Esophagus squamous epithelium (tissue), 5 donors: ENCODE measurements at places on chromosomes 7 and 10.

DNA sequence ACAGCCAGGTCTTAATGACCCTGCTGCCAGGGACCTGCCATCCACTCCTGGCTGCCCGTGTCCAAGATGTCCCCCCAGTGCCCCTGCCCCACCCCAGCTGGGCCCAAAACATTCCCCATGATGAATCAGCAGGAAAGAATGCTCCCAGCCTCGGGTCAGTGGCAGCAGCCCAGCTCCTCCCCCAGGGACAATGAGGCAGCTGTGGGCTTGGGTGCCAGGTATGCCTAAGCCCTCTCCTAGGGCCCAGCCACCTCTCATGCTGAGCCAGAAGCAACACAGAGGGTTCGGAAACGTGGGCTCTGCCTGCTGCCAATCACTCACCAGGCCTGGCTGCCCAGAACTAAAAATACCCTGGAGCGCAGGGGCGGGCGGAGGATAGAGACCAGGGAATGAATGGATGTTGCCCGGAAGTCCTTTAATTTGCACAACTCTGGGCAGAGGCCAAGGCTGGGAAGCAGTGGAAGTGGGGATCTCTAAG lies 1.5 kb upstream of the LOXL4 start:
- no peak overlapping the region for H3K27ac ChIP-seq
- no peaks in the 10 kb centered on the region for H3K36me3 ChIP-seq
- H3K4me1 ChIP-seq, result peaks cover 54% of the 10 kb centered on the region
- no peak overlapping the region for H3K4me3 ChIP-seq

GRCh38 chr10:122468926-122469781 lies 7.8 kb downstream of the HTRA1 start:
- H3K36me3 ChIP-seq, result no peaks in the 10 kb centered on the region
- H3K4me1 ChIP-seq, result peaks cover 11% of the 10 kb centered on the region
- no peak for DNase-seq
- no peak overlapping the region for H3K4me3 ChIP-seq

DNA sequence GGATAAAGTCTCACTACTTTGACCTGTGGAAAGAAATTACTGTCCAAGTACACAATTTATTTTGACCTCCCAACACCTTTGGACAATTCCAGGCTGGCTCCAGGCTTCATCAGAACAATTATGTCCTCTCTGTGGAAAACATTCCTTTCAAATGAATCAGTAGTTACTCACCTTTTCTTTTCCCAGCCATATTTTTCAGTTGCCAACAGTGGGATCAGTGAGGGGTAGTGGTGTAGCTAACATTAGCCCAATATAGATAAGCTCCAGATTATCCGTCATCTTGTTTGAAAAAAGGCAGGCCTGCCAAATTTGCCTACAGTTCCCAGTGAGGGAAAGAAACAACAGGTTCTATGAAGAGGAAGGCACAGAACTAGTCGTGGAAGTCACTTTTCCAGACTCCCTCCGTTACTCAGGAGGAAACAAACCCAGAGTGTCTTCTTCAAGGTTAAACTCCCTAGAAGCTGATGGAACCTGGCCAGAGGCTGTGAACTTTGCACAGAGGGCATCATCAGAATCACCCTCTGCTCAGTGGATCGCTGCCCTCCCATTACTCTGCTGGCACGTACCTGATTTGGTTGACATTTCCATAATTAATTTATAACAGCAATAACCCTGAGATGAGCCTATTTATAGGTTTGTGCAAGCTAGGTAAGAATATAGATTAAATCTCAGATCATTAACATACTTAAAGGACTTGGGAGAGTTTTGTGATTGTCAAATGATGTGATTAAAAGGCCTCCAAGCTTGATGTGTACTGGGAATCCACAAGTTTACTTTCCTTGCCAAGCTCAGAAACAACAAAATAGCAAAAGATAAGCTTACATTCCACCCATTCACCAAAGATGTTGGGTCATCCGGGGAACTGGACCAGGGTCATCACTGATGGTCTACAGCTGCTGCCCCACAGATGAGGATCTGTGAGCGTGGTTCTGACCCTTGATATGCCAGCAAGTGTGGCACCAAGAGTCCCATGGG lies 654.6 kb upstream of the GALNT17 start:
- H3K27me3 ChIP-seq, result no peaks in the 10 kb centered on the region
- H3K36me3 ChIP-seq, result no peaks in the 10 kb centered on the region
- no peak overlapping the region for H3K4me3 ChIP-seq
- H3K27ac ChIP-seq, result no peak overlapping the region
- DNase-seq, result no peak

DNA sequence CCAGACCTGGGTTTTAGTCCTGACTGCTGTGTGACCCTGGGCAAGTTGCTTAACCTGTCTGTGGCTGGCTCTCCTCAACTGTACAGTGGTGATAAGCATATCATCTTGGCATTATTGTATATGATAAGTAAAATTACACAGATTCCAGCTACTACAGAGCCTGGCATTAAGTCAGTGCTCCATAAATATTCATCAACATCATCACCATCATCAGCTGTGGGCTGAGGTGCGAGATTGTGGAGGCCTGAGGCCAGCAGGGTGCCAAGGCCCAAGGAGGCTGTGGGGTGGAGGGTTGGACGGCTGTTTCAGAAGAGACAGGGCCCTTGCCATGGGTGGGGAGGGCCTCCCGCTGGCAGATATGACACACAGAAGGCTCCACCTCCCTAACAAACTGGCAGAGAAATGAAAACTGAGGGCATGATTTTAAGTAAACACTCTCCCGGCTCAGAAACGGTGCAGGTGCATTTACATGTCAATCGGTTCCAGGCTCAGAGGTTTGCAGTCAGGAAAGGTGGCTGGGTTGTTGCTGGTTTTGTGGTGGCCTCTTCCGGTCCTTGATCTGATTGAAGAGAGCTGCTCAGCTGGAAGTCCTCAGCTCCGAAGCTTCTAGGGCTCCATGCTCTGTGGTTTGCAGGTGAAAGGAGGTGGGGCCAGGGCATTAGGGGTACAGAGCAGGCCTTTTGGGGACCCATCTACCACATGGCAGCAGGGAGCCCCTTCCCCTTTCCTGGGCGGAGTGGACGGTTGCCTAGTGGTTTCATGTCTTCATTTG lies 10.2 kb downstream of the CRYGN start:
- no peaks in the 10 kb centered on the region for H3K27me3 ChIP-seq
- H3K36me3 ChIP-seq, result no peaks in the 10 kb centered on the region
- peaks cover 6% of the 10 kb centered on the region for H3K4me1 ChIP-seq
- peak overlapping the region; percentile 85 for H3K27ac ChIP-seq
- no peak for DNase-seq

GRCh38 chr10:132551808-132552130 lies 14.2 kb downstream of the INPP5A start:
- H3K36me3 ChIP-seq, result no peaks in the 10 kb centered on the region
- DNase-seq, result no peak
- no peak overlapping the region for H3K27ac ChIP-seq

- no peaks in the 10 kb centered on the region for H3K27me3 ChIP-seq
- peaks cover 9% of the 10 kb centered on the region for H3K4me1 ChIP-seq
- no peak overlapping the region for H3K4me3 ChIP-seq
Observed at GRCh38 chr7:116583653-116584052, 58.8 kb downstream of the CAV1 start.

DNA sequence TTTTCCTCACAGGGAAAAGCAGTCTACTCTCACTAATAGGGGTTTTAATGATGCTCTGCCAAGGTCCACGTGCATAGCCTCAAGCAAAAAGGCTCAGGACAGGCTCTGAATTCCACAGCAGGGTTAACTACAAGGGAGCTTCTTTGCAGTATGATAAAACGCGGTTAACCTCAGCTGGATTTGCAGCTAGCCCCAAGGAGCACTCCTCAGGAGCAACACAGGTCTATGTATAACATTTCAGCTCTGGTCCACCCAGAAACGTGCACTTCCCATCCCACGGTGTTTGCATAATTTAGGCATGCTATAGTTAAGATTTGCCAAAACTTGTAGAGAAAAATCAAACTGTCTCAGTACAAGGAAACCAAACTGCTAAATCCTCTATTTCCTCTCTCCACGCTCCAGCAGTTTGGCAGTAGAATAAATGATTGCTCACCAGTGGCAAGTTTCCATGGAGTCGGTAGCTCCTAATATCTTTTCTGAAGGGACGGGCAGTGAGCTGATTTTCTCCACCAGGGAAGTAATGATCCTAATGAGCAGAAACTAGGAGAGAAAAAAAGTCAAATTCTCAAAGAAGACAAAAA lies 13.1 kb upstream of the ASB4 start:
- H3K27me3 ChIP-seq, result no peaks in the 10 kb centered on the region
- no peaks in the 10 kb centered on the region for H3K36me3 ChIP-seq
- no peak for DNase-seq
- no peak overlapping the region for H3K27ac ChIP-seq

DNA sequence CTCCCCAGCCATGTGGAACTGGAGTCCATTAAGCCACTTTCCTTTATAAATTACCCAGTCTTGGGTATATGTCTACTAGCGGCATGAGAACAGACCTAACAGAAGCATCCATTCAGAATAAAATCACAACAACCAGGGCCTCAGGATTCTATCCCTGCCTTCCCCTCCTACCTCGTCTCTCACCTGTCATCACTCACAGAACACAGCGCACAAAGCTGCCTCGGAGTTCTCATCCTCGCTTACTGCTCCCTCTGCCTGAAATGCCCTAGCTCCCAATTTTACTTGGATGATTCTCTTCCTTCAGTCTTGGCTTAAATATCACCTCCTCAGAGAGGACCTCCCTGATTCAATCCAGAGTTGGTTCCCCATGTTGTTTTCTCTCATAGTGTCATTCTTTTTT lies 70.7 kb upstream of the AFAP1L2 start:
- H3K27me3 ChIP-seq, result no peaks in the 10 kb centered on the region
- no peak overlapping the region for H3K4me3 ChIP-seq

- no peaks in the 10 kb centered on the region for H3K27me3 ChIP-seq
- H3K27ac ChIP-seq, result no peak overlapping the region
- no peak overlapping the region for H3K4me3 ChIP-seq
- no peak for DNase-seq
Observed at GRCh38 chr7:158527915-158528502, 59.6 kb downstream of the PTPRN2 start.

DNA sequence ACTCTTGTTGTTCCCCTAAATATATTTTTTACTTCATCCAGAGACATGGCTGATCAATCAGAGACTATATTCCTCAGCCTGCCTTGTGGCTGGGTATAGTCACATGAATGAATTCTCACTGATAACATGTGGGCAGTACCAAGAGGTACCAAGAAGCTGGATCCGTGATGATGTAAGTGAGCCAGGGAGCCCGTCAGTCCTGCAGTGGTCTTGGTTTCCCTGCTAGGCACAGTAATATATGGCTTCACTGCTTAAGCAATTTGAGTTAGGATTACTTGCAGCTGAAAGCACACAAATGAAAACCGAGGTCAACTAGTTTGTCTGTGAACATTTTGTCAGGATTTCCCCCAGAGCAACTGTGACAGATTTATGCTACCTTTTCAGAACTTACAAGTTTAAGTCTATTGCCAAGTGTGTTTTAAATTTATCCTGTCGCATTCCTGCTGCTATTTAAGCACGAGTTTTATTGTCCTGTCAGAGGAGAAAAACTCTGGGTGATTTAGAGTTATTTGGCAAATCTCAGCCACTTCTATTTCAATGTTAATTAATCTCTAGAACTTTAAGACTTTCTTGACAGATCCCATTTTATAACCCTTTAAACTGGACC lies 381.8 kb downstream of the PHF14 start:
- H3K27me3 ChIP-seq, result no peaks in the 10 kb centered on the region
- no peak overlapping the region for H3K27ac ChIP-seq
- H3K4me1 ChIP-seq, result no peaks in the 10 kb centered on the region
- H3K36me3 ChIP-seq, result no peaks in the 10 kb centered on the region

DNA sequence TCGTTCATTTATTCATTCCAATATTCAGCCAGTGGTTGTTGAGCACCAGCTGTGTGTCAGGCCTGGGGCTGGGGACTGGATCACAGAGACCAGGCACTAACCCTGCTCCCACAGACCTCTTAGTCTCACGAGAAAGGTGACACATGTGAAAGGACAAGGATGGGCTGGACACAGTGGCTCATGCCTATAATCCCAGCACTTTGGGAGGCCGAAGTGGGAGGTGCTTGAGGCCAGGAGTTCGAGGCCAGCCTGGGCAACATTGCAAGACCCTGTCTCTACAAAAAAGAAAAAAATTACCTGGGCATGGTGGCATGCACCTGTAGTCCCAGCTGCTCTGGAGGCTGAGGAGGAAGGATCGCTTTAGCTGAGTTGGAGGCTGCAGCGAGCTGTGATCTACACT lies 105.9 kb upstream of the SDK1 start:
- H3K36me3 ChIP-seq, result no peaks in the 10 kb centered on the region
- no peaks in the 10 kb centered on the region for H3K27me3 ChIP-seq
- DNase-seq, result no peak

DNA sequence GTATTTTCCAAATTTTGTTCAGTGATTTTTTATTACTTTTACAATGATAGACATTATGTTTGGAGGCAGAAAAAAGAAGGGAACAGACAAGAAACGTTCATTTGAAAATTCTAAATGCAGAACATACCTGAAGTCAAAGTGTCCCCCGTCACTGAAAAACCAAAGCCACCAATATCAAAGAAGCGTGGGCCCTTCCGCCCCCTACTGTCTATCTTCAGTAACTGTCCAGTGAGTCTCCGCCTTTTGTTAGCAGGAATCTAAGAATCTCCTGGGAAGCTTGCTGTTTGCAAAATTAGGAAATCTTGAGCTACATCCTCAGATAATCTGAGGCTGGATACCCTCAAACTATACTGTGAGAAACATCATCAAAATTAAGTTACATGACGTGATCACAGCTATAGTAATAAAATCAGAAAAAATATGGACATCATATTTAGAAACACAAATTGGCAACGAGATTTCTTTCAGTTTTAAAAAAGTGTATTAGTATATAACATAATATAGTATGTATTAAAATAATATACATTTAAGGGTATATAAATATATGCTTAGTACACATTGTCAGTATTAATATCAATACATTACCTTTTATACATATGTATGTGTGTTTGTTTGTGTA lies 169.3 kb upstream of the AKR1E2 start:
- H3K27me3 ChIP-seq, result no peaks in the 10 kb centered on the region
- no peak overlapping the region for H3K4me3 ChIP-seq
- peaks cover 2% of the 10 kb centered on the region for H3K4me1 ChIP-seq

GRCh38 chr7:38335128-38335491 lies 61.7 kb upstream of the TARP start:
- H3K27ac ChIP-seq, result no peak overlapping the region
- no peaks in the 10 kb centered on the region for H3K27me3 ChIP-seq
- no peaks in the 10 kb centered on the region for H3K36me3 ChIP-seq
- peak overlapping the region; percentile 0 for H3K4me3 ChIP-seq

GRCh38 chr10:104844073-104844472 lies 203.0 kb downstream of the SORCS3 start:
- H3K4me3 ChIP-seq, result no peak overlapping the region
- no peaks in the 10 kb centered on the region for H3K36me3 ChIP-seq
- no peak for DNase-seq
- no peaks in the 10 kb centered on the region for H3K4me1 ChIP-seq
- no peak overlapping the region for H3K27ac ChIP-seq
- no peaks in the 10 kb centered on the region for H3K27me3 ChIP-seq

DNA sequence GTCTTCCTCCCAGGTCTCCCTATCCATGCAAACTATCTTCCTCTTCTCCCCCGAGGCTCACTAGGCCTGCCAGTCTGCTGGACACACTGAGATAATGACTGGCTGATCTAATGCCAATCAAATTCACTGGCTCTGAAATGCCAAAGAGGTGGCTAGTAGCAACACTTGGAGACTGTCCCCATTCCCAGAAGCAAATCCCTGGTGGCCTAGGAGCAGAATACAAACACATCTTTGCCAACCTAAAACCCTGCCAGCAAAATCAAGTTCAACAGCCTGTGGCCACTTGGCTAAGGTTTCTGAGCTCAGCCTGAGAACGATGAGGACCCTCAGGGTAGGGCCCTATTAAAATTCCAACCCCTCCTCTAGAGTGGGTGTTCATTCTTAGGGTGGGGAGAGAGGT lies 46.6 kb downstream of the SH3PXD2A start:
- H3K4me1 ChIP-seq, result no peaks in the 10 kb centered on the region
- H3K36me3 ChIP-seq, result no peaks in the 10 kb centered on the region
- no peak overlapping the region for H3K4me3 ChIP-seq
- no peak overlapping the region for H3K27ac ChIP-seq
- DNase-seq, result no peak
